AG08396 (cell line): ENCODE measurements at places on chromosomes 11 and 22.

- no peak for DNase-seq
These were observed 4.3 kb downstream of the PRAME start for GRCh38 chr22:22554587-22555284.

- DNase-seq = no peak
These were observed 200.4 kb downstream of the KIF18A start for GRCh38 chr11:27907530-27907929.

DNA sequence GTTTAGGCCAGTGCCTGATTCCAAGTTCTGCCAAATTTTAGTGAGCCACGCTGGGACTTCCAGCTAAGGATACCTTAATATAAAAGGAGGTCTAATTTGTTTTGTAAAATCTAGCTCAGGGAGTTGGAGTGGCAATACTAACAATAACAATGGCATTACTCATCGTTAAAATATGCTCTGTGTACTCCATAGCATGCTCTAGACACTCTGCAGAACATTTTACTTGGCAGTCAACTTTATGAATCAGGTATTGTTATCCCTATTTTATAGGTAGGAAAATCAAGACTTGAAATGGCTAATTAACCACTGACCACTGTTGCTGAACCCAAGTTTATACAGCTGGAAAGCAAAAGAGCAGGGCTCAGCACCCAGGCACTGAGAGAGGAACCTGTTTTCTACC is 485.0 kb upstream of the KIRREL3 start:
- DNase-seq = no peak

GRCh38 chr22:41047801-41048211 is 44.6 kb upstream of the EP300 start:
- no peak for DNase-seq

GRCh38 chr22:25569983-25570382 is 5.5 kb downstream of the GRK3 start:
- DNase-seq = no peak

DNA sequence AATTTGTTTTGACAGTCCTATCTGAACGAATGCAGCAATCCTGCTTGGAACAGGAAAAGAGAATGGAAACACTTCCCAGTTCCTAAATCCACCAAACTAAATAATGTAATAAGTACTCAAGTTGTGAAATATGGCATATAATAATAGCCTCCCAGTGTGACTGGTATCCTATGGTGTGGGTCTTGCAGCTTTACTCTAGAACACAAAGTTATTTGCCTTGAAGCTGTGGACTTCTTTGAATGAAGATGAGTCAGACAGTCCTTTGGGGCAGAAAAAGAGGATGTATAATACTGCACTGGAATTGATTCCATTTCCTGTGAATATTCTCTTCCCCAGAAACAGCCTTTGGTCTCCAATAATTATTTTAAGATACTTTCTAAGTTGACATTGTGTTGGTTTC is 887.0 kb downstream of the KCNA4 start:
- DNase-seq = no peak

GRCh38 chr11:114088216-114088615 is 28.7 kb downstream of the ZBTB16 start:
- DNase-seq = no peak

GRCh38 chr11:3109434-3109833 is 52.2 kb upstream of the CARS1 start:
- DNase-seq = no peak

DNA sequence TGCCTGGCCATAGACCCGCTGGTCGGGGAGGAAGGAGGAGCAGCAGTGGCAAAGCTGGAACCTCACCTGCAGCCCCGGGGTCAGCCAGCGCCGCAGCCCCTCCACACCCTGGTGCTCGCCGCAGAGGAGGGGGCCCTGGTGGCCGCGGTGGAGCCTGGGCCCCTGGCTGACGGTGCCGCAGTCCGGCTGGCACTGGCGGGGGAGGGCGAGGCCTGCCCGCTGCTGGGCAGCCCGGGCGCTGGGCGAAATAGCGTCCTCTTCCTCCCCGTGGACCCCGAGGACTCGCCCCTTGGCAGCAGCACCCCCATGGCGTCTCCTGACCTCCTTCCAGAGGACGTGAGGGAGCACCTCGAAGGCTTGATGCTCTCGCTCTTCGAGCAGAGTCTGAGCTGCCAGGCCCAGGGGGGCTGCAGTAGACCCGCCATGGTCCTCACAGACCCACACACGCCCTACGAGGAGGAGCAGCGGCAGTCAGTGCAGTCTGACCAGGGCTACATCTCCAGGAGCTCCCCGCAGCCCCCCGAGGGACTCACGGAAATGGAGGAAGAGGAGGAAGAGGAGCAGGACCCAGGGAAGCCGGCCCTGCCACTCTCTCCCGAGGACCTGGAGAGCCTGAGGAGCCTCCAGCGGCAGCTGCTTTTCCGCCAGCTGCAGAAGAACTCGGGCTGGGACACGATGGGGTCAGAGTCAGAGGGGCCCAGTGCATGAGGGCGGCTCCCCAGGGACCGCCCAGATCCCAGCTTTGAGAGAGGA is 11.9 kb downstream of the TMEM121B start:
- no peak for DNase-seq

- peak; percentile 85 for DNase-seq
These were observed 2.7 kb upstream of the RHOD start for GRCh38 chr11:67053896-67054329.

GRCh38 chr22:40436505-40437431 is 66.4 kb downstream of the SGSM3 start:
- DNase-seq = no peak

DNA sequence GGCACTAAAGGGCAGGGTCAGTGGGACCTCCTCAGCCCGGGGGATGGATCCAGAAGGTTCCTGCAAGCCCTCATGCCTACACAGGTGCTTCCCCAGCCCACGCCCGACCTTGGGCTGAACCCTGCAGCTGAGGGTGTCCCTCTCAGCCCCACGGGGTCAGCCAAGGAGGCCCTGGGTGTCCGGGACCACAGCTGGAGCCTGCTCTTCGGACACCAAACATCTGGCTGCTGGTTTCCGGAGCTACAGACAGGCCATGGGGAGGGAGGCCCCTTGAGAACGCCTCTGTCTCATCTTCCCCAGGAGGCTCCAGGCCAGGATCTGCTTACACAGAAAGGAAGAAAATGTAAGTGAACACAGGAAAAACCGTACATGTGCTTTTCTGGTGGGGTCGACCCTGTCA is 355.7 kb downstream of the MN1 start:
- no peak for DNase-seq

GRCh38 chr22:23815541-23816155 is 23.2 kb downstream of the DERL3 start:
- DNase-seq = no peak

GRCh38 chr11:122123263-122123929 is 7.4 kb upstream of the BLID start:
- no peak for DNase-seq

DNA sequence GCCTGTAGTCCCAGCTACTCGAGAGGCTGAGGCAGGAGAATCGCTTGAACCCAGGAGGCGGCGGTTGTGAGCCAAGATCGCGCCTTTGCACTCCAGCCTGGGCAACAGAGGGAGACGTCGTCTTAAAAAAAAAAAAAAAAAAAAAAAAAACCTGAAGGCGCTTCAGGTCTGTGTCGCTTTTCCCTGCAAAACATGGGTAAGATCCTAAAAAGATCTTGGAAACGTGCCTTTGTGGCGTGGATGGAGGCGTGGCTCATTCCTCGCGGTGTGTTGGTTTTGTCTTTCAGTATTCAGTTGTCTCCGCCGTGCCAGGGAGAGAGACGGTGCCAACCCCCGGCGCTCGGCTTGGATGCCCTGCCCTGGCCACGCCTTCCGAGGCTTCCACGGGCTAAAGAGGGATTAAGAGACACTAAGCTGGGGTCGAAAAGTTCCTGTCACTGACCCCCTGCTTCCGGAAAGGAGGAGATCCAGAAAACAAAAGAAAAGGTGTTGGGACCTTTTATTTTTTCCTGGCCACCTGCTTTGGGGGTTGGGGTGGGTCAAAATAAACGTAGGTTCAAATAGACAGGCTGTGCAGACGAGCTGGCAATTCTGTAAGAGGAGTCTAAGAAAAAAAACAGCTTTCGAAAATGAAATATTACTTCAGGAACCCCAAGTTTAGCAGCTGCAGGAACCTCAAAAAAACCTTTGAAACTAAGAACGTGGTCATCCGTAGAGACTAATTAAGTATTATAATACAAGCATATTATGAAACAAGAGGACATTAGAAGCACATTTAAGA is 1.1 kb upstream of the SLC35F2 start:
- peak; percentile 38 for DNase-seq

DNA sequence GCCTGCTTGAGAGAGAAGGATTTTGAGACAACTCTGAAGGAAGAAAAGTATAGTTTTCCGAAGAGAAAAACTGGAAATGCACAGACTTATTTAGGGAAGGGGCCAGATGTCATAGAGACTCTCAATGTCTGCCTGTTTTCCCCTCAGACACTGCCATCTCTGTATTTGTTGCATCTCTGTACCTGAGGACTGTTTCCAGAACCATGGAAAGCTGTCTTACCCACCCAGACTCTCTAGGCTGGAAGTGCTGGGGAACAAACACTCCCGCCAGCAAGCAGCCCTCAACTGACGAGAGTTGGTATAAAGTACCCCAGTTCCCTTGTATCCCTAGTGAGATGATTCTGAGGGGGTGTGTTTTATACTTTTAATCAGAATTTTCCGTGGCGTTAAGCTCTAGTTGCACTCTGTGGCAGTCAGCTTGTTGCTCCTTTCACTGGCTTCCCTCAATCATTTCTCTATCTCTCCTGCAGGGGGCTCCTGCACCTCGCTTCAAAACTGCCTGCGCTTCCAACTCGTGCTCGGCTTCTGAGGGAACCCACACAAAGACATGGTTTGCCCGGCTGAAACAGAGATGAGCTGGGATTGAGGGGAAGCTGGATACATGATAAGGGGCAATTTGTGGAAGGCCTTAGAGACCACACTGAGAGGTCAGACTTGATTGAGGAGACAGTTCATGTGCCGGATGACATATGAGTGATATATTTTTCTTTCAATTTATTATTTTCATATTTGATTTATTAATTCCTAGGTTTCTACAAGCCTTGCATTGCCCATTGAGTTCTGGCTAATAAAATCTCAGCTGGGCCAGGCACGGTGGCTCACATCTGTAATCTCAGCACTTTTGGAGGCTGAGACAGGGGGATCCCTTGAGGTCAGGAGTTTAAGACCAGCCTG is 36.9 kb upstream of the CLPB start:
- peak; percentile 73 for DNase-seq

- DNase-seq = no peak
These were observed 36.9 kb upstream of the KRTAP5-7 start for GRCh38 chr11:71490044-71490730.

GRCh38 chr11:78149646-78150045 is 10.2 kb upstream of the ALG8 start:
- DNase-seq = peak; percentile 73
